ENCODE measurements at places on chromosomes 2 and 18.

DNA sequence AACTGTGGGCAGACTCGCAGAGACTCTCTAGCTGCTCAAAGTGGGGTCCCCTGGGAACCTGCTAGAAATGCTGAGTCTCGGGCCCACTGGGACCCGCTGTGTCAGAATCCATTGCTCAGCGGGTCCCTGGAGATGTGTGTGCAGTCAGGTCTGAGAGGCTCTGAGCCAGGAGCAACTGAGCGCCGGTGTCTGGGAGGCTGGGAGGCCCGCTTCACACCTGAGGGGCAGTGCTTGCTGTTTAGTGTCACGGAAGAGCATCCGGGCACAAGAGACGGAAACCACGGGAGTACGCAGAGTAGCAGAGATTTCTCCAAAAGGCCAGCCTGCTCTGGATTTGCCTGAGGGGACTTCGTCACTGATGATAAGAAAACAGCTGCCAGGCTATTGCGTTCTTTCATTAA lies 70.1 kb downstream of the EDAR start:
- DNase-seq = no peak

DNA sequence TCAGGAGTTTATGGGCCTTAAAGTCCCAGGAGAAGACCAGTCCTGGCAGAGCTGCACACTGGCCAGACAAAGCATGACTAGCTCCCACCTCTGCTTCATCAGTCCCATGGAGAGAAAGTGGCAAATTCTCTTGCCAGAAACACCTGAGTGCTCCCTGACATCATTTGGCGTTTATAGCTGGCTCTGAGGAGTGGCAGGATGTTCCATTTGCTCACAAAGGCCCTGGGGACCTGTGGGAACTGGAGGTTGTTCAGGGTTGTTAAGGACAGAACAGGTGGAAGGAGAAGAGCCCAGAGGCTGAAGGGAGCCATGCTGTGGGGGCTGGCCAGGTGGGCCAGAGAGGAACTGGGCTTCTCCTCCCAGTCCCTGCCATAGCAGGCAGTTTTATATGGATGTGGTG lies 56.1 kb downstream of the RPL37A start:
- no peak for DNase-seq

- no peak for DNase-seq
Observed at GRCh38 chr2:70936165-70936978, 672 bp downstream of the ATP6V1B1 start.

- DNase-seq = no peak
Observed at GRCh38 chr2:167190053-167190452, 301.8 kb downstream of the XIRP2 start.

DNA sequence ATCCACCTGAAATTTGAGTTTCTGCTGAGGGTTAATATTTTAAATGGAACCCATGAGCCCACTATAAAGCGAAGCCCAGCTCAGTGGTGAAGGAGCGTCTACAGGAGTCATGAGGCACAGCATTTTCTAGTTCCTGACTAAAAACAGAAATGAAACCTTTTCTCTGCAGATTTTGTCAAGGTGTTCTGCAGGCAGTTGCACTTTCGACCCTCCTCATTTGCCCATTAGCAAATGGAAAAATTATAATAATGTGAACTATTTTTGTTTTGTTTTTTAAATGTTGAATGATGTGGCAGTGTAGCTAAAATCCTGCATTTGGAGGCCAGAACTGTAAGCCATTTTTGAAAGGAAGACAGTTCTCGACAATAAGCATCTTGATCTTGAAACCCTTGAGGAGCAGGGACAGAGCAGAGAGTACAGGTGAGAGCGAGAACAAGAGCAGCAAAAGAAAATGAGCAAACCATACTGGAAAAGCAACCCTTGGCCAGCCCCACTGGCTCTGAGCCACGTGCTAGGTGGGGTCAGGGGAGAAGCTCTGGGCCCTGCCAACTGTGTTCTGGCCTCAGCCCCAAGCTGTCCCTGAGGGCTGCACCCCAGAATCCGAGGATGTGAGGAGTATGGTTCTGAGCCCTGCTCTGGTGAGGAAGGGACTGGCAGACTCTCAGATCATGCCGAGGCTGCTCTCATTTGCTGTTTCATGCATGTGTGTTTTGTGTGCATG lies 26.4 kb upstream of the COPS8 start:
- no peak for DNase-seq

DNA sequence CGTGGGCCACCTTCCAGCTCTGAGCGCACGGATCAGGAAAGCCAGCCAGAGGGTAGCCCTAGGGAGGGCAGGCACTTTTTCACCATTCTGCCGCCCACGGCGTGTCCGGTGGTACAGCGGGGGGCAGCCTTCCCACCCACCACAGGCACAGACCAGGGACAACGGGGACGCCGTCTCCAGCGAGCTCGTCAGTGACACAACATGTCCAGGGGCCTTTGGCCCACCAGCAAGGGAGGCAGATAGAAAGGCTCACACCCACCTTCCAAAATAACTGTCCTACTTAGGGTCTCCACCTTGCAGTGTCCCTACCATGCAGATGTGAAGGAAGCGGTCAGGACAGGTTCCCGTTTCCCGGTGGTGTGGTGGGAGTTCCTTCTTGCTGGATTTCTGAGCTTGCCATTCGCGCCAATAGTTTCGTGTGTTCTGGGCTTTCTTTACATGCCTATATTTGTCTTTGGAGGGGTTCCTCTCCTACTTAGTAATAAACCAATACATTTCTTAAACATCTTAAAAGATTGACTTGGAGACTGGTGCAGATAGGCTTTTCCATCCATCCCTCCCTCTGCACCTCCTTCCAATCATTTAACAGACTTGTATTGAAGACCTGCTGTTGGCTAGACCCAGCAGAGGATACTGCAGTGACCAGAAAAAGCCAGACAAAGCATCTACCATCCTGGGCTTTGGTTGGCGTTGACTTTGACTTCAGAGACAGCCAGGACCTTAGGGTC lies 872 bp downstream of the ASB1 start:
- DNase-seq = no peak

DNA sequence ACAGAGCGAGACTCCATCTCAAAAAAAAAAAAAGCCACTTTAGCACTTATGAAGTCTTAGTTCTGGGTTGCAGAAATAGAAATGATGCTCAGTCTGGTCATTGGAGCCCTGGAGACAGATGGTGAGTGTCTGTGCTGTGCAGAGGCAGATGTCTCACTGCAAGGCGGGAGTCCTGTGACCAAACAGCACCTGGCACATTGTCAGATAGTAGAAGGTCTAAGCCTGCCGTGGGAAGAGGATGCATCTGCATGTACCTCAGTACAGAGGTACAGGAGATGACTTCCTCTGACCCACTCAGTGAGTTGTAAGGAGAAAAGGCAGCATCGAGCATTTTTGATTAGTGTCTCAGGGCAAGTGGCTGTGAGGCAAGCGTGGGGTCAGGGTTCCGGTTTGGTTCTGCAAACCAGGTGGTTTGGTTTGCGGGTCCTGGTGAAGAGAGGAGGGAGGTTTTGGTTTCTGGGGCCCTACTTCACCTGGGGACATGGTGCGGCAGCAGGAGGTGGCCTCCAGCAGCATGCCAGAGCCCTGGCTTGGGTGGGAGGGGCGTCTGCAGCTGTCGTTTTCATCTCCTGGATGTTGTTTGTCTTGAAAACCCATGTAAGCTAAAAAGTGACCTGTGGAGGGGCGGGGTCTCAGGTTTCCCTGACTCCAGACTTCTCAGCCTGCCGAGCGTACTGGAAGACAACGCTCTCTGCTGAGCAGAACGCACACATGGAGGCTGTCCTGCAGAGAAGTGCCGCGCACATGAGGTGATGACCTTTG lies 3.8 kb downstream of the RBFA start:
- no peak for DNase-seq

DNA sequence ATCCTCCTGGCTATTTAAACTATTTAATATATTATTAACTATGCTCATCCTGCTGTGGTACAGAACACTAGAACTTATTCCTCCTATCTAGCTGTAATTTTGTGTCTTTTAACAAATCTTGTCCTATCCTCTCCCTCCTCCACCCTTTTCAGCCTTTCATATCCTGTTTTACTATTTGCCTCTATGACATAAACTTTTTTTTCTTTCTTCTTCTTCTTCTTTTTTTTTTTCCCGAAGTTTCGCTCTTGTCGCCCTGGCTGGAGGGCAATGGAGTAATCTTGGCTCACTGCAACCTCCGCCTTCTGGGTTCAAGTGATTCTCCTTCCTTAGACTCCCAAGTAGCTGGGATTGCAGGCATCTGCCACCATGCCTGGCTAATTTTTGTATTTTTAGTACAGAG lies 201.5 kb downstream of the LPIN1 start:
- no peak for DNase-seq

GRCh38 chr2:109513230-109513629 lies 100.5 kb downstream of the SEPTIN10 start:
- DNase-seq = no peak

DNA sequence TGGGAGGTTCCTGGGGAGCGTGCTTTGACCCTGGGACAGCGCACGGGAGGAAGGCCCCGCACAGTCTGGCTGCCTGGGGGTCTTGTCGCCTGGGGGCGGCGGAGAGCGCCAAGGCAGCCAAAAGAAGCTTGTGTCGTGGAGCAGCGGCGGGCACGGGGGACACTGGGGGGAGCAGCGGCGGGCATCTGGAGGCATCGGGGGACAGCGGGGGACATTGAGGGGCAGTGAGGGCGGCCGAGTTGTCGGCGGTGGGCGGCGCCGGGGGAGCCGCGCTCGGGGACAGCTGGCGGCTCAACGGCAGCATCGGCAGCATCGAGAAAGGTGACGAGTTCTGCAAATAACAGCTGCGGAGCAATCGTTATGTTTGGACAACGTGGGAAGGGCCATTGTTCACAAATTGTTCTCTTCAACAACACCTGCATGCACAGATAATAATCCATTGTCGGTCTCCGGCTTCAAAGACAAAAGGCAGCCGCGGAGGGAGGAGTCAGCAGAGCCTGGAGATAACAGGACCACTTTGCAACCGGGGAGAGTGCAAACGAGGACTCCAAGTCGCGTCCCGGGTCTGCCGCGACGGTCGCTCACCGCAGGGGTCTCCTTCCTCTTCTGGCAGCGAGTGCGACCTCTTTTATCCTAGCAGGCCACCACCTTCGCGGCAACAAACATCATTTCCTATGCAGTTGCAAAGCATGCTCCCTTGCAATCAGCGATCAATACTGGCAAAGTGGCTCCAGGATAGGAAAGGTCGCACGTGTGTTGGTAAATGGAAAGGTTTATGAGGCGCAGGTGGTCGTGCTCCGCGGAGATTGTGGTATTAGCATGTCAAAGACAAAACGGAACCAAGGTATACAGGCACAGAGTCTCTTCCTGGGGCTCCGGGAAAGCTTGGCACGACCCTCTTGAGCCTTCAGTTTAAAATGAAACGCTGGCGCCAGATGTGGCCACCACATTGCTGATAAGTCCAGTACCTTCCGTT lies 132.3 kb upstream of the DLX2 start:
- DNase-seq = no peak

DNA sequence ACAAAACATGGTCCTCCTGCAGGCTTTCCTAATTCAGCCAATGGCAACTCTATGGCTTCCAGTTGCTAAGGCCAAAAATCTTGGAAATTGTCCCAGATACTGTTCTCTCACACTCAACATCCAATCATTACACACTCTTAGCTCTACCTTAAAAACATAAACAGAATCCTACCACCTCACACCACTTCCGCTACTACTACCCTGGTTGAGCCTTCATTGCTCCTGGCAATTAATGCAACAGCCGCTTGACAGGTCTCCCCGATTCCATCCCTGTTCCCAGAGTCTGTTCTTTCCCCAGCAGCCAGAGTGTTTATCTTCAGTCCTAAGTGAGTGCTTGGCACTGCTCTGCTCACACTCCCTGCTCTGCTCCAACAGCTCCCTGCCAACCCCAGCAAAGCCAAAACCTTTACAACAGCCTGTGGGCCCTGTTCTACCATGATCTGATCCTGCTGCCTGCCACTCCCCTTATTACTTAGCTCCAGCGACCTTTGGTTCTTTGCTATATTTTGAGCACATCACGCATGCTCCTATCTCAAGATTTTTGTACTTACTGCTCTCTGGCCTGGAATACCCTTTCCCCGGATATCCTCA lies 67.5 kb upstream of the AMMECR1L start:
- no peak for DNase-seq

- DNase-seq = no peak
Observed at GRCh38 chr2:174014011-174014698, 49.0 kb upstream of the SP3 start.

- DNase-seq = no peak
Observed at GRCh38 chr2:84942166-84942565, 28.8 kb upstream of the KCMF1 start.

DNA sequence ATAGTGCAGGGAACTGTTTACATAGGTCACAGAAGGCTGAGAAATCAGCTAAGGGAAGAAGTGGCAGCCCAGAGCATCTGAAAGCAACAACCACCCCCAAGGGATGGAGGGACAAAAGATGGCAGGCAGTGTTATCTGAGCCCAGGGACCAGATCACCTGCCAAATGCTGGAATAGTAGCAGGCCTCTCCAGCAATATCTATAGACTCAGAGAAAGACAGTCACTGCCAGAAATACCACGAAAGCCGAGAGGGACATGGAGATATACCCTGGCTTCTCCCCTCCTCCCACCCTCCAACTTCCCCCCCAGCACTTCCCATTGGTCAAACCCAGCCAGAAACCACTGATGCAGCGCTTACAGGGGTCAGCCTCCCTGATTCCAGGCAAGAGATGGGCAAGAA lies 58.4 kb upstream of the PPP1CB start:
- DNase-seq = no peak

DNA sequence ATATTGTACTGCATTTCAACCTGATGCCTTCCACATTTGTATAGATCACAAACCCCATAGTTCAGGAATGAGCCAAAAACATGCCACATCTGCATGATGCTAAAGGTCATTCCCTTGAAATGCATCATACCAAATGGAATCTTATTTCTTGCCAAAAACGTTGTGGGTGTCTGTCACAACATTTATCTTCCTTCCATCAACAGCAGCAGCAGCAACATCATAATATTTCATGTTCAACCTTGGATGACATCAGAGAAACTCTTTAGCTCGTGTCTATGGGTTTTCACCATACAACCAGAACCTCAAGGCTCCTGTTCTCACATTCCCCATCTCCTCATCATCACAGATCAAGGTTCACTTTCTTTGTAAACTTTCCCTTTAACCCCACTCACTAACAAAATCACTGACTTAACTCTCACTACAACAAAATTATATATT lies 221.3 kb upstream of the CTAGE1 start:
- DNase-seq = no peak

DNA sequence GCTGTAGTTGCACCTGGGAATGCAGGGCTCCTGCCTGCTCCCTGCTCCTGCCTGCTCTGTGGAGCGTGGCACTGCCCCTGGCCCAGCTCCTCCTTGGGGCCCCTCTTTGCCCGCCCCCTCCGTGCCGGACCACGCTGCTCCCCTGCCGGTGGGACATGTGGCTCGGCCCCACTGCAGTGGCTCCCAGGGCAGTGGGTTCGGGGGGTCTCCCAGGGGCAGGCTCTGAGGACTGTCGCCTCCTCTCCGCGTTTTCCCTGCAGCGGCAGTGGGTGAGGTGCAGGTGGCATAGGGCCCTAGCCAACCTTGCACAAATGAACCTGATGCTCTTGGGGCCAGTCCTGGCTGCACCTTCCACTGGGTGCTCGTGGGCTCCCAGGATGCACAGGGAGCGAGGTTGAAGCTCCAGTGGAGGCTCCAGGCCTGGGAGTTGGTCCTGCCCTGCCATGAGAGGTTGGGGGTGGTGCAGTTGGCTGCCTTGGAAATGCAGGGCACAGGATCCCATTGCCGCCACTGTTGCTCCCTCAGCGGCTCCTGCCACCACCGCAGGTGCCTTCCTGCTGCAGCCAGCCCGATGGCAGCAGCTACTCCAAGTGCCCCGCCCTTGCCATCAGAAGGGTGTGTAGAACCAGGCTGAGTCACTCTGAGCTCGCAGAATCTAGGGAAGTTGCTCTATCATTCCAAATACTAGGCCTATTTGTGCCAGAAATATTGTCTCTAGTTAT lies 313.1 kb upstream of the SYT4 start:
- no peak for DNase-seq

GRCh38 chr2:174546519-174547506 lies 50.8 kb downstream of the WIPF1 start:
- DNase-seq = no peak

- no peak for DNase-seq
Observed at GRCh38 chr2:230262246-230262645, 36.7 kb downstream of the SP140 start.

All from stimulated activated CD8-positive, alpha-beta memory T cell treated with anti-CD3 and anti-CD28 coated beads, Interleukin-2, amount 100 ng/mL, for 1 hour (primary cell).